ENCODE measurements at places on chromosomes 5 and 9.

- no peak for DNase-seq
Observed at GRCh38 chr5:89572696-89573095, 689.7 kb upstream of the MEF2C start.

DNA sequence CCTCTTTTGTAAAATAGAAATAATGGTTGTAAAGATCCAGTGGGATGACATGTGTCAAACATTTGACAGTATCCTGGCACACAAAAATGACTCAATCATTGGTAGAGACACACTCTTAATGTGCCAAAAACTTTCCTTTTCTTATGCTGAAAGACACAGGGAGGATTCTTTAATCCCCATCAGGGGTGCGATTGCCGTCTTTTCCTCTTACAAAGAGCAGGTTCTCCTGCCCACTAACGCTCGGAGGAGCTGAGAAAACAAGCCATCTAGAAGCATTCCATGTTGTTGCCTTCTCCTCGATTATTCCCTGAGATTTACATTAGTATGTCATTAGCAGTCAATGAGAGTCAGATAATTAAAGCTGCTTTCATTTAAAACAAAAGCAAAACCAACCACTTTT, 342.6 kb upstream of the CCNH start:
- DNase-seq = no peak

DNA sequence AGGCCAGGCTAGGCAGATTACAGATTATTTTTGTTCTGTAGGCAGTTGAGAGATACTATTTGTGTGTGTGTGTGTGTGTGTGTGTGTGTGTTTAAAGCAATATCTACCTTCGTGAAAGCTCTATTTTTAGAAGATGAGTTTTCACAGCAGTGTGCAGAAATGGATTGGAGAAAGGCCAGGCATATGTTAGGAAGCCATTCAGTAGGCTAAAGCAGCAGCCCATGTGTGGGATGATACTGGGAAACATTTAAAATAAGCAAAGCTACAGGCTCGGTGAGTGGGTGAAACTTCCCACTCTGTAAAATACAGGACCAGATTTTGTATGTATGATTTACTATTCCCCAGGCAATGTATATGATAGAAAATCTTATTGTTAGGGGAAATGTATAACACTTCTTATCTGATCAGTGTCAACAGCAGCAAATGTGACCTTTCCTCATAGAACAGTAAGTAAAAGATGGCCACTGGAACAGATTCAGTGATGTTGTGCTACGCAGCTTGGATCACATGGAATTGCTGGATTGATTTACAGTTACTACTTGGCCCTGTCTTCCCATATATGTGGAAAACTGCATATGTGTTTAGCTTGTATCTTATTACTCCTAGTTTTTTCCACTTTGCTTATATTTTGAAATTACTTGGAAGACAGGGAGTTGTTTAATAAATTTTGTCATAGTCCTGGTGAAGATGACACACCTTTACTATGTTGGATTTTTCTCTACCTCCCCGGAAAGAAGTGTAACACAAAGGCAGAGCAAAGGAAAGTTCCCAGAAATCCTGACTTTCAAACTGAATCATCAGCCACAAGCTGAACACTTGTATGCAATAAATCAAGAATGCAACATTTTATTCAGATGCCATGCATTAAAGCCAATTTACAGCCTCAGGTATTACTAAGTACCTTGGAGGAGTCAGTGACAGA, 1077.7 kb upstream of the SEMA6A start:
- DNase-seq = no peak

GRCh38 chr9:92501671-92502393, 19.5 kb upstream of the ASPN start:
- peak; percentile 3 for DNase-seq

All from stimulated activated CD8-positive, alpha-beta memory T cell treated with anti-CD3 and anti-CD28 coated beads, Interleukin-15, amount 100 ng/mL, for 48 hours (primary cell).